AG09319 (cell line): ENCODE measurements at places on chromosomes 13 and 19.

GRCh38 chr19:8089664-8090601, 37.4 kb downstream of the CCL25 start:
- DNase-seq = no peak

- no peak for DNase-seq
These were observed 89.4 kb downstream of the RYR1 start for GRCh38 chr19:38522915-38523314.

GRCh38 chr19:18928018-18928805, 8.7 kb downstream of the DDX49 start:
- DNase-seq = no peak

DNA sequence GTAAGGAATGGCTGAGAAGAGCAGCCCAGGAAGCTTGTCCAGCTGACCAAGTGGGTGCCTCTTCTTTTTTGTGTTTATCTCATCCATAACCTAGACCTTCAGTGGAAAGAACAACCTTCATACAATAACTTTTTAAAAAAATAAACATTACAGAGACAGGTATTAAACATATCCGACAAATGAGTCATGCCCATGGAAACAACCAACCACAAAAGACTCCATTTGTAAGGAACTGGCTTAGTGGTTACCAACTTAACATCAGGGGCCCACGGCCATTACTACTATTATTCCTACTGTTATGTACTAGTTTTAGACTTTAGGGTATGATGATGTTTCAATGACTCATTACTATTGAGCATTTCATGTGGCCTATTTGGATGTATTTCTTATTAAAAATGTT, 191.7 kb upstream of the SERP2 start:
- no peak for DNase-seq

DNA sequence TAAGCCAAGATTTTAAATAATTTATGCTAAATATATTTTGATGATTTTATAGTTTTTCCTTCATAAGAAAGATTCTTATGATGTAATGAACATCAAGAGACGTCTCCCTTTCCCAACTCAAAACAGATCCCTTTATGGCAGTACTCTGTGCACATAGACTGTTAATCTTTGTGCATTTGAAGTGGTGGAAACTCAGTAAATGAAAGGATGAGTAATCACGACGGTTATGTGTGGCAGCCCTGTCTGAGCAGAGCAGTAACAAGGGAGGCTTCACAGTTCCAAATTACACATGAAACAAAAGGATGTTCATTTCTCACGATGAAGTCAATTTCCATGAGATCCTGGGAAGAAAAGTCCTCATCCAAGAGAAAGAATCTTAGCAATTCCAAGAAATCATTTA, 498.1 kb downstream of the KLF5 start:
- no peak for DNase-seq

DNA sequence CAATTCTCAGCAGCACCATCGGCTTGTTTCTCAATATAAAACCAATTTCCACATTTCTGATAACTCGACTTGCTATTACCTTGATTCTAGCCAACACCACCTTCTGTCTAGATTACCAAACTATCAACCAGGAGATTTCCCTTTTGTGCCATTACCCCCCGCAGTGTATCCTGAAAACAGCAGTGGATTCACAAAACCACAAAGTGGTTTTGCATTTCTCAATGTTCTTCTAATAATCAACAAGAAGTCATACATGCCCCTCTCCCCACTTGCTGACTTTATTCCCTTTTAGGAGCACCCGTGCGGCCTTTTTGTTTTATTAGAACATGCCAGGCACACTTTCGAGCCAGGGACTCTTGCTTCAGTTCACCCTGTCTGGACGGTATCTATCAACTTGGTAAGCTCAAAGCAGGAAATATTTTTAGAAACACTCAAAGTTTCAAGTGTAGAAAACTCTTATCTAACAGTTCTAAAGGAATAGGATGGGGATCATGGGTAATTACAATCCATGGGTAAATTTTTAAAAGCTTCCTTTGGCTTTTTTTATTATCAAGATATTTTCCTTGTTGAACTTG, 967.4 kb downstream of the EFNB2 start:
- no peak for DNase-seq

DNA sequence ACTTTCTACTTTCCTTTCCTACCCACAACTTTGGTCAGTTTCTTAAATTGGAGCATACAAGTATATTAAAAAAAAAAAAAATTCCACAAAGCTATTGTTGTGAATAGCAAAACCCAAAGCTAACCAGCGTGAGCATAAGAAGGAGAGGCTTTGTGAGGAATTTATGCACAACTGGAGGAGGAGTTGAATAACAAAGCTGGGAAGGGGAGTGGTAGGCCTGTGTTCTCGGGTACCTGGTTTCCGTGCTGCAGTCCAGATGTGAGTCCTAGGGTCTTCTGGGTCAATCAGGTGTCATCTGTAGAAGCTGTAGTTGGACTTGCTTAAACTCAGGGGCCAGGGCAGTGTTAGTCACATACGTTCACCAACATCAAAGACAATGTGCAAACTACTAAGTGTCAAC, 422.5 kb upstream of the SGCG start:
- DNase-seq = no peak

GRCh38 chr19:8113017-8113416, 36.4 kb downstream of the FBN3 start:
- no peak for DNase-seq

- no peak for DNase-seq
These were observed 93.2 kb upstream of the TM9SF2 start for GRCh38 chr13:99407906-99408702.

DNA sequence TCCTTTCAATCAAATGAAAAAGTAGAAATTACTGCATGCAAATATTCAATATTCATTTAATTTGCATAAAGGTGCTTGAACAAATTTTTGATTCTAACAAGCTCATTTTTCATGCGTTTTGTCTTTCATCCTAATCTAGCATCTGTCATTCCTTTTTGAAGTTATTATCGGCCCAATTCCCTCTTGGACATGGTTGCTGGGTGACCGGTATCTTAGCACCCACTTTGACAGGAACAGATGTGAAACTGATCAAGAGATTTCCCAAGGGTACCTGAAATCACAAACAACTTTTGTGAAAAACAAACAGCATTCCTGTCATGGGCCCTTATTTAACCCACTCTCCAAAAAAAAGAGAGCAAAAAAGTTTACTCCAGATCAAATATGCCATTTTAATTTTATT, 13.3 kb downstream of the DACH1 start:
- no peak for DNase-seq

DNA sequence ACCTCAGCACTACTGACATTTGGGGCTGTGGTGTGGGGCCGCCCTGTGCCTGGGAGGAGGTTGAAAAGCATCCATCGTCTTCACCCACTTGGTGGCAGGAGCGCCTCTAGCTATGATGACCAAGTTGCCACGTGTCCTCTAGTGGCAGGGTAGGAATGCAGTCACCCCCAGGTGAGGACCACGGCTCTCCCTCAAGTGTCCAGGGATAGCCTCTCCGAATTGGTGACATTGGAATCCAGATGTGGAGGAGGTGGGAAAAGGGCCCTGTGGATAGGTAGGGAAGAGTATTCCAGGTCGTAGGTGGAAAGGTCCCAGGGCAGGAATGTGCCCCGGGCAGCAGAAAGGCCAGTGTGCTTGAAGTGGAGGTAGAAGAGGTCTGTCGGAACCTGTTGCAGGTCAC, 37.6 kb downstream of the ARHGEF18 start:
- DNase-seq = no peak

DNA sequence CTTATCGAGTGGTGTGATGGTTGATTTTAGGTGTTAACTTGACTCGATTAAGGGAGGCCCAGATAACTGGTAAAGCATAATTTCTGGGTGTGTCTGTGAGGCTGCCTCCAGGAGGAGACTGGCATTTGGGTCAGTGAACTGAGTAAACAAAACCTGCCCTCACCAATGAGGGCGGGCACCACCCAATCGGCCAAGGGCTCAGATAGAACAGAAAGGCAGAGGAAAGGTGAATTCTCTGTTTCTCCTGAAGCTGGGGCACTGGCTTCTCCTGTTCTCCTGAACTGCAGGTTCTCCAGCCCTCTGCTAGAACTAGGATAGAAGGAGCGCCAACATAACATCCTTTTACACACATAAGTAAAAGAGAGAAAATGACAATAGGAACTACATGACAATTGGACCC, 35.1 kb downstream of the ESD start:
- DNase-seq = no peak

- no peak for DNase-seq
These were observed 108.5 kb downstream of the PAN3 start for GRCh38 chr13:28246891-28247290.

GRCh38 chr19:54302257-54302656, 10.7 kb downstream of the LILRA5 start:
- no peak for DNase-seq

DNA sequence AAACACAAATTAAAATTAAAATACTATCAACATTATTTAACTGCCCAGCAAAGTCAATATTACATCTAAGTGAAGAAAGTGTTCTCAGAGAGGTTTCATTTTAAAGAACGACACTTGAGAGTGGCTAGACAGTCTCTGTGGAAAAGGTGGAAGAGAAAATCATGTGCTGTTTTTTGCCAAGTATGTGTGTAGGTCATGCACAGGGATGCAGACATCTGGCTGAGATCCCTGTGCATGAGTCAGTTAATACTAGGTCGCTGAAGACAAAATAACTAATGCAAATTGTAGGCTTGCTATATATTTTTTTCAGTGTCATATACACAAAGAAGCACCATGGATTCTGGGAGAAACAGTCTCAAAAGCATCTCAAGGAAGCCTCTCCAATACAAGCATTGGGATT, 44.3 kb upstream of the ENOX1 start:
- no peak for DNase-seq

- DNase-seq = no peak
These were observed 1341.2 kb upstream of the SPRY2 start for GRCh38 chr13:81682081-81682630.

- DNase-seq = no peak
These were observed 515 bp upstream of the ATXN8OS start for GRCh38 chr13:70107125-70107497.
